ENCODE measurements at places on chromosomes 1 and 21. TPM values are rescaled to one million over a fixed set of nuclear protein-coding genes. Genes with fewer than 3 reads are reported as not detected.

GRCh38 chr21:37281993-37282392 is 14.9 kb upstream of the VPS26C start:
- DNase-seq = no peak

GRCh38 chr1:230400007-230400344 is 26.2 kb downstream of the PGBD5 start:
- no peak for DNase-seq

DNA sequence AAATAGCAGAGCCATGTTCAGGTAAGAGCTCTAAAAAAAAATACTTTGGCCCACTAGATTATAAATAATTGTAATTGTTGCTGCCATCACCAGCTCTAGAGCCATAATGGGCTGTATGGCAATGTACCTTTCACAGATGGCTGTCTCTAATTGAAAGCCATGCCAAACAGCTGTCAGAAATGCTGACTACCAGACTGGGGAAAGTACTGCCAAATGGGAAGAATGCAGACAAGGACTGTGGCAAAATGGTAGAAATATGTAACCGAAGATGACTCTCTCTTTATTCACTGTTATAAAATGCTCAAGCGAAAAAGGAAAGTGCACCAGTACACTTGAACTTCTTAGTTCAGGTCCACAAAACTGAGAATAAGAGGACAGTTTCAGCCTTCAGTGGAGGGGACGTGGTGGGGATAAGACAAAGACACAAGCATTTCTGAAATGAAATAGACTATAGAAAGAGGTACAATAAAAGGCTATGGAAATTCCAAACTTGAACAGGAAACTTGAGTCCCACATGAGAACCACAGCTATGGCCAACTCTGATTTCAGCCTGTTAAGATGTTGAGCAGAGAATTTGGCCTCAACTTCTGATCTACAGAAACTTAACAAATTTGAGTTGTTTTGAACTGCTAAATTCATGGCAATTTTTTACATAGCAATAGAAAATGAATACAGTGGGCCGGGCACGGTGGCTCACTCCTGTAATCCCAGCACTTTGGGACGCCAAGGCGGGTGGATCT is 46.5 kb upstream of the LPGAT1 start:
- no peak for DNase-seq

- DNase-seq = no peak
Observed at GRCh38 chr1:113913887-113914664, 8.9 kb downstream of the DCLRE1B start.

DNA sequence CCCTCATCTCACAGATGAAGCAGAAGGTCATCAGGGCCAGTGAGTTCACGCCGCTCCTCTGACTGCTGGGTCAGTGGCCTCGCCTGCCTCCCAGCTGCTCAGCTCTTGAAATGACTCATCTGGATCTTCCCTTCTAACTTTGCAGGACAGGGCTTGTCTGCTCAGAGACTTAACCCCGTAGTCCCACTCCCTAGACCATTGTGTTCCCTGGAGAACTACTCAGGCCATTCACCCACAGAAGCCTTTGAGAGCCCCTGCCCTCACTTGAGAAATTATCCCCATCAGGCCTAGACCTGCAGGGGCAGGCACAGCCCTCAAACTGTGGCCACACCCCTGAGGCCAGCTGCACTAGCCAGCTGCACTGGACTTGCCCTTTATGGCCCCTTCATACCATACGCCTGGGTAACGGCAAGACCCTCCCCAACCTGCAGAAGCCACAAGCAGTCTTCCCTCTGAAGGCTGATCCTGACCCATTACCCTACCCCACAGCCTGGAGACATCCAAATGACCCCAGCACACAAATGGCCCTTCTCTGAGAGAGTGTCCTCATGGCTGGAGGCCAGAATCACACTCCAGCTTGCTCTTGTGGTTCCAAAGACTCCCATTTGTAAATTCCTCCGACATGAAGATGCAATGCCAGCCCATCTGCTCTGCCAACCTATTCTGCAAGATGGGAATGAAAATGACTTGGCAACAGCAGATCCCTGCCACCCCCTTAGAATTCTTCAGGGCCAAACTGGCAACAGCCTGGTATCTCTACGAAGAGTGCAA is 33.2 kb downstream of the RCSD1 start:
- DNase-seq = no peak

GRCh38 chr1:9200441-9200840 is 34.1 kb upstream of the H6PD start:
- DNase-seq = no peak

GRCh38 chr1:77350012-77350770 is 68.4 kb downstream of the AK5 start:
- no peak for DNase-seq

DNA sequence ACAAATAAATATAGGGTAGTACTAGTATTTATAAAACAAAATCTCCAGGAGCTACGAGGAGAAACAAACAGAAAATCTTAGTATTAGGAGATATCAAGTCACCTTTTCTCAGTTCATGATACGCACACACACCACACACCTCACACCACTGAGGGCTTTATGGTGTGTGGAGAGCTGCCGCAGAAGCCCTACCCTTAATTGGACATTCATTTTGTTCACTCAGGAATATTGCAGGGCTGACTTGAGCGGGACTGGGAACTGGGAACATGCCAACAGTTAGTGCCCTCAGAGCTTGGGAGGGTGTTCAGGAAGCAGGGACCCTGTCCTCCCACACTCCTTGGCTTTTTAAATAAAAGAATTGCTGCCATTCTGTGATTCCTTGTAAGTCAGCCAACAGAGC is 386.8 kb downstream of the RYR2 start:
- no peak for DNase-seq

The TRNAU1AP gene
- total RNA-seq = 23.3 TPM

The RSBN1 gene
- total RNA-seq = 15.2 TPM

The TPRG1L gene
- total RNA-seq = 49.5 TPM

The UBXN10 gene
- total RNA-seq = not detected
